ENCODE measurements at places on chromosomes 6 and 20.

DNA sequence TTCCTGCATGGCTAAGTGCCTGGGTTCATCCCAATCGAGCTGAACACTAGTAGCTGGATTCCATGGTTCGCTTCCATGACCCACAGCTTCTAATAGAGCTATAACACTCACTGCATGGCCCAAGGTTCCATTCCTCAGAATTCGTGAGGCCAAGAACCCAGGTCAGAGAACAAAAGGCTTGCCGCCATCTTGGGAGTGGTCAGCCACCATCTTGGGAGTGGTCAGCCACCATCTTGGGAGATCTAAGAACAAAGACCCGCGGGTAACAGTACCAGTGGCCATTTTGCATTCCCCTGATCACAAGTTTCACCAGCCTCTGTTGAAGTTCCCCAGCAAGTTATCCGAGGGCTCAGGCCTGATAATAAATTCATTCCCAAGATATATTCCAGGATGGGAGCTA, 179.6 kb downstream of the LMBRD1 start:
- DNase-seq, result no peak

DNA sequence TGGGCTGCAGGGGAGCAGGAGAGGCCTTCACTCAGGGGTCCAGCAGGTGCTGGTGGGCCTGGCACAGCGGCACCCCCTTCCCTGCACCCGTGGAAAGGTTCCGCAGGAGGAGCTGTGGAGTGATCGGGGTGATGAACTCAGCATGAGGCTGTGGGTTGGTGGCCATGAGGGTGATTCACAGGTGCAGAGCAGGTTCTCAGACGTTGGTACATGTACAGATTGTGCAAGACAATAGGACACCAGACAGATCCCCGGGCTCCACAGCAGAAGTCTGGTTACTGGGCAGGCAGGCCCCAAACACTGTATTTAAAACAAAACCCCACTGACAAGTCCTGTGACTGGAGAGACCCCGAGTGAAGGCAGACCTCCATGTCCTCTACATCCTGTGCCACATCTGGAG, 151.6 kb upstream of the CDH4 start:
- no peak for DNase-seq

DNA sequence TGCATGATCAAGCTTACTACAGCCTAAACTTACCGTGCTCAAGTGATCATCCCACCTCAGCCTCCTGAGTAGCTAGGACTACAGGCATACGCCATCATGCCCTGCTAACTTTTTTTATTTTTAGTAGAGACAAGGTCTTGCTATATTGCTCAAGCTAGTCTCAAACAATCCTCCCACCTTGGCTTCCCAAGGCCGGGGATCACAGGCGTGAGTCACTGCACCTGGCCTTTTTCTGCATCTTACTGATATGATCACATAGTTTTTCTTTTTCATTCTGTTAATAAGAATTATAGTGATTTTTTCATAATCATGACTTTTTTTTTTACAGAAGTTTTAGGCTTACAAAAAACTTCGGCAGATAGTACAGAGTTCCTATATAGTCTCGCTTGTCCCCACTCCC, 93.2 kb downstream of the KIF13A start:
- no peak for DNase-seq

- no peak for DNase-seq
These were observed 20.9 kb downstream of the ENTPD6 start for GRCh38 chr20:25216199-25216945.

DNA sequence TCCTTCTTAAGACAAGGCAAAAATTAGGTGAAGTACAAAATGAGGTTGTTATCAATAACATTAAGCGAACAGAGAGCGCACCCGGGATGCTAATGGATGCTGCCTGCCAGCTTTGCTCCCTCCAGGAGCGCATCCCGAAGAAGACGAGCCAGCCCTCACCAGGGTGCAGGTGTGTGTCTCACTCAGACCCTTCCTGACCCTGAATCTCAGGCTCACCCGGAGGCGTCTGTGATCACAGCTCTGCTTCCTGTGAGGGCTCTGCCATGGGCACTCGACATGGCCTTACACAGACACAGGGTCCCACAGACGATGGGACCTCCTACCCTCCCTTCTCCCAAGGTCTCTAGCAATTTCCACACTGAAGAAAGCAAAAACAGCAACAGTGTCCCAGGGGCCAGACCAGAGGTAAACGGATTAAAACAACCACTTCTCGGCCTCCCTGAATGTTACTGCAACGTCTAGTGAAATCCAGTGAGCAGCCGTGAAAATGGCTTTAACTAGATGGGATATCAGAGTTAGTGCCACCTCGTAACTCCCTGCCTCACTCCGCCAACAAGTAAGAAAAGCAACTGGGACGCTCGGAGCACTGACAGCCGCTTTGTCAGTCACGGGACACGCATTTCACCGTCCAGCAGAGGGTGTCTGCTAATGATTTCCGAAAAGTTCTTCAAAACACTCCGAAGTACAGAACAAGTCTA, 11.7 kb downstream of the ZBTB46 start:
- DNase-seq, result no peak

GRCh38 chr6:20432692-20433091, 31.0 kb downstream of the E2F3 start:
- no peak for DNase-seq

- no peak for DNase-seq
These were observed 932.1 kb downstream of the EYS start for GRCh38 chr6:64774881-64775280.

DNA sequence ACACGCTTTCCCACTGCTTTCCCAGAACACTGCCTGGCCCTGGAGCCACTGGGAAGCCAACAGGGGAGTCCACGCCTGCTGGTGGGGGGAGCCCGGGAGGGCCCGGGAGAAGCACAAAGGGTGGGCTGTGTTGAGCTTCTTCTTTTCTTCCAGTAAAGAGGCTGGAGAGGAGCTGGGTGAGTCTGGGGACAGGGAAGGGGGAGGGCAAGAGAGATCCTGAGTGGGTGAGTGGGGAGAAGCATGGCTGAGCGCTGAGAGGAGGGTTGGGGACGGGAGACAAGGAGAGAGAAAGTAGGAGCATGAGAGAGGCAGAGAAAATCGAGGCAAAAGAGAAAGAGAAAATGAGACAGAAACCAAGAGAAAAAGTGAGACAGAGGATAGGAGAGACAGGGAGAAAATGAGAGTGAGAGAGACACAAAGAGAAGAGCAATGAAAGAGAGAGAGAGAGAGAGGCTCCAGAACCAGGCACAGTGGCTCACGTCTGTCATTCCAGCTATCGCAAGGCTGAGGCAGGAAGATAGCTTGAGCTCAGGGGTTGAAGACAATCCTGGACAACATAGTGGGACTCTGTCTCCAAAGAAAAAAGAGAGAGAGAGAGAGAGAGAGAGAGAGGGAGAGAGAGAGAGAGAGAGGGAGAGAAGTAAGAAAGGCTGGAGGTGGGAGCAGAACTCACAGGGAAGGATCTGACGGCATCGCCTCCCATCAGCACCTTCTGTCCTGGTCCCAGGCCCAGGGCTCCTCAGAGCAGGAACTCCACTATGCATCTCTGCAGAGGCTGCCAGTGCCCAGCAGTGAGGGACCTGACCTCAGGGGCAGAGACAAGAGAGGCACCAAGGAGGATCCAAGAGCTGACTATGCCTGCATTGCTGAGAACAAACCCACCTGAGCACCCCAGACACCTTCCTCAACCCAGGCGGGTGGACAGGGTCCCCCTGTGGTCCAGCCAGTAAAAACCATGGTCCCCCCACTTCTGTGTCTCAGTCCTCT, 2.0 kb downstream of the LST1 start:
- no peak for DNase-seq

DNA sequence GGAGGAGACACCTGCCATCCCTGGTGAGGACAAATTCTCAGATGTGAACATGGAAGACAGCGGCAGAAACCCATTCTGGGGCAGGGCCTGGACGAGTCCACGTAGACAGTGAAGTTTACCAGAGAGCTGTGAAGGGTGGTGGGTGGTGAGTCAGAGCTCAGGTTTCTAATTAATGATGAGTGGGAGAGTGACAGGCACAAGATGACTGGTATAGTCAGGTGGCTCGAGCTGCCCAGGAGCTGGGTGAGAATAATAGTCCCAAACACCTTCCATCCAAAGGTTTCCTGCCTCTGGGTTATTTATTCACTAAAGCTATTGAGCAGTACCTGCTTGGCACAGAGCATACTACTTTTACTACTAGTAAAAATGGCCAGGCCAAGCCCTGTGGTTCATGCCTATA, 6.0 kb downstream of the TLDC2 start:
- DNase-seq, result no peak
